ENCODE measurements at places on chromosomes 11 and 22.

DNA sequence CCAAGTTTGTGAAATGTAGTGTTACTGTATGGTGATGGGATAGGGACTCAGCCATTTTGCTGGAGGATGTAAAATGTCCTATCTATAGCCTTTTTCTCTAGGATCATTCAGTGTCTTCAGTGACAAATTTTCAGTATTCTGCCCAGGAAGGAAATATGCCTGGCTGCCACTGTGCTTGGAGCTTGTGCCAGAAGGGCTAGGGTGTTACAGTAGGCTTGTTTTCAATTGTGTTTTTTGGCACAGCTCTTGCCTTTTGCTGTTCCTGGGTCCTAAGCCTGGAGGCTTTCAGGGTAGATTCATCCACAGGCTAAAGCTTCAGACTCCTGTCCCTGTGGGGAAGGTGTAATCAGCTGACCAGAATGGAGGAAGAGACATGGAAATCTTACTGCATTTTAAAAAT is 22.0 kb upstream of the PHOX2A start:
- no peak for DNase-seq

- no peak for DNase-seq
Measured at GRCh38 chr22:26476705-26477340, 6.8 kb downstream of the HPS4 start.

DNA sequence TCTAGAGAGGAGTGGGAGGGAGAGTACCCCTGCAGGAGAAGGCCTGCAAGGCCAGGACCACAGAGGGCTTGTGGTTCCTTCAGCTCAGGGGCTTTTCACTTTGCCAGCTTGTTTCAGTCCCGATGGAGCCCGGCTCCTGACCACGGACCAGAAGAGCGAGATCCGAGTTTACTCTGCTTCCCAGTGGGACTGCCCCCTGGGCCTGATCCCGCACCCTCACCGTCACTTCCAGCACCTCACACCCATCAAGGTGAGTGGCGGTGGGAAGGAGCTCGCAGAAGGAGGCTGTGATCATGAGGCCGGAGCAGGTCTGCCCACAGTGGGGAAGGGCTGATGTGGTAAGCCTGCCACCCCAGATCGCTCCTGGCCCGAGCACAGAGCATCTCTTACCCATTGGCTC is 13.5 kb downstream of the ACP2 start:
- DNase-seq, result no peak

GRCh38 chr11:92455210-92455790 is 230.7 kb downstream of the FAT3 start:
- no peak for DNase-seq

DNA sequence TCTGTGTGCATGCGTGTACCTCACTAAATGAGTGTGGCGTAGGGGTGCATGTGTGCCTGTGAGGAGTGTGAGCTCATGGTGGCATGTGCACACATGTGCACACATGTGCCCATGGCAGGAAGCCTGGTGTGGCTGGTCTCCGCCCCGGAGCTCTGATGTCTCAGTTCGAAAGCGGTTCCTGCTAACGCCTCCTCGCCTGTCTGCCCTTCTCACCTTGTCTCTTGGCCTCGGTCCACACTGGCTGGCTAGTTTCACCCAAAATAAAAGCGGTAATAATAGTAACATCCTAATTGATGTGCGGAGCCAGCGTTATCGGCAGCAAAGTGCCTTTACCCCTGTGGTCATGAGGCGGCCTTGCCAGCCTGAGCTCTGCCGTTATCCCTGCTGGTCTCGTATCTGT is 1190.4 kb downstream of the BRD1 start:
- DNase-seq, result no peak

- no peak for DNase-seq
Measured at GRCh38 chr11:47340980-47341775, 11.3 kb downstream of the MYBPC3 start.

DNA sequence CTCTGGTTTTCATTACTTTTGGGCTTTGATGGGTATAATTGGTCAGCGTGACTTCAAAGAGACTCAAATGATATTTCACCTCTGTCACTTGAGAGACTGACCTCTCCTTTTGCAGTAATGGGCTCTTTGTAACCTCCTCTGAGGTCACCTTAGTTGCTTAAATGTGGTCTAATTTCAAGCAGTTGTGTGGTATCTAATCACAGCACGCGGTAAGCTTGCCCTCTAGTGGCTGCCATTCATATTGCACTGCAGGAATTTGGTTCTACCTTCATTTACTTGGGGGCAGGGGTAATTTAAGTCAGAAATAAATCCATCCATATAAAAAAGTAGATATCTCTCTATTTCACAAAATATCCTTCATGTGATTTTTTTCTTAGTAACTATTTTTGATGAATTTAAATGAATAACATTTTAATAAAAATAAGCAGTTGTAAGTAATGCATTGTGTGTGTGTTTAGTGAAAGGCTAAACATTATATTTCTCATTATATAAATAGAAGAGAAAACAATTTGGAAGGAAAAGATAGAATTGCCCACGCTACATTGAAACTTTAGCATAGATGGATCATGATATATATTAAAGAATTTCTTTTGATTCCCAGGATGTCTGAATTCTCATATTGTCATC is 55.0 kb upstream of the ANO3 start:
- DNase-seq, result no peak

DNA sequence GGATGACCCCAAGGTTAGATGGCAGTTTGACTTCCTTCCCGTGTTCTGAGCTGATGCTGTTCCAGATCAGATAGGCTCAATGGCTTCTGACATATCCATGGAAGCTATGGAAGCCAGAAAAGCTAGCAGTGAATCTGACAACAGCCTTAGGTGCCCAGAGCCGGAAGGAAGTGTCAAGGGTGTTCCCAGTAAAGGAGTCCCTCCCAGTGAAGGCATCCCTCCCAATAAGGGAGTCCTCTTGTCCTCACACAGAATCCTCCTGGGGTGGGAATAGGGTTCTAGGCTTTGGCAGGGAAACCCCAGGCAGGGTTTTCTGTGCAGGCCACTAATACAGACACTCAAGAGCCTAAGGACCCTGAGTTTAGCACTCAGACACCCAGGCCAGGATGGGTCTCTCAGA is 47.0 kb upstream of the ISX start:
- no peak for DNase-seq

- no peak for DNase-seq
Measured at GRCh38 chr22:45316796-45317526, 7.2 kb downstream of the FAM118A start.

GRCh38 chr22:44057401-44057987 is 33.4 kb downstream of the PARVB start:
- DNase-seq, result no peak

DNA sequence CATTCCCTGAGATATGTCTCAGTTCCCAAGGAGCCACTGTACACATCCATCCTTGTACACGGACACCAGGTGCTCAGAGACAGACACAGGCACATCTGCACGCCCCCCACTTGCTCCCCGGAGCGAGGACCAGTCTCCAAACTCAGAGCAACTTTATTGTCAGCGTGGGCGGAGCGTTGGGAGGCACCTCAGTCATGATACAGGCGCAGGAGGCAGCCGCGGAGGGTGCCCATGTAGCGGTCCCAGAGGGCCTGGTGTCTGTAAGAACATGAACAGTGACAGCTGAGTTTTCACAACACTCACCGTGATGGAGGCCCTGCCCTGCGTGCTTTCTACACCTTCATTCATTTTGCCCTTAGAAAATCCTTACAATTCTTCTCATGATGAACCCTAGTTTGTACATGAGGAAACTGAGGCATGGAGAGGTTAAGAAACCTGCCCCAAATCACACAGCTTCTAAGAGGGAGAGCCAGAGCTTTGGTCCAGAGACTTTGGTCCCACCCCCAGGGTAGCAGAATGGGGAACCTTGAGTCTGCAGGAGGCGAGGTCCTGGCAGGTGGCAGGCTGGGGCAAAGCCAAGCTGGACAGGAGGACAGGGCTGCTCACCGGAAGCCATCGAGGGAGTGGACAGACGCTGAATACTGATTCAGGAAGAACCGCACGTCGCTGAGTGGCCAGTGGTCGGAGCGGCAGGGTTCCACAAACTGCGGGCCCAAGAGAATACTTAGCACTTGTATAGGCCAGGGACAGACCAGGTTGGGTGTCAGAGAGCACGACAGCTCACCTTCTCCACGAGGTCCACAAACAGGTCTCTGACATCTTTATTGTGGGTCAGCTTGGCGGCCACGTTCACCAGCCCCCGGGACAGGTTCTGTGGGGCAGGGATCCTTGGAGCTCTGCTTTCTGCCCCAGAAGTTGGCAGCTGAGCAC is 4.2 kb downstream of the FIBP start:
- DNase-seq, result no peak

DNA sequence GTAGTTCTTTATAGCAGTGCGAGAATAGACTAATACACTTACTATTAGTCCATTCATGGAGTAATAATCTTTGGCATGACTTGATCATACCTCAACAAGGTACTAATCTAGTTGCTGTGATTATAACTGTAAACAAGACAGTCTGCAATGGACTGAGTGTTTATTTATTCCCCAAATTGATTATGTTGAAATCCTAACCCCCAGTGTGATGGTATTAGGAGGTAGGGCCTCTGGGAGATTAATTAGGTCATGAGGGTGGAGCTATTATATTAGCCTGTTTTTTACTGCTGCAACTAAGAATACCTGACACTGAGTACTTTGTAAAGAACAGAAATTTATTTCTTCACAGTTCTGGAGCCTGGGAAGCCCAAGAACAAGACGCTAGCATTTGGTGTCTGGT is 30.9 kb upstream of the CSNK2A3 start:
- no peak for DNase-seq

- no peak for DNase-seq
Measured at GRCh38 chr11:24521601-24522000, 24.7 kb downstream of the LUZP2 start.

DNA sequence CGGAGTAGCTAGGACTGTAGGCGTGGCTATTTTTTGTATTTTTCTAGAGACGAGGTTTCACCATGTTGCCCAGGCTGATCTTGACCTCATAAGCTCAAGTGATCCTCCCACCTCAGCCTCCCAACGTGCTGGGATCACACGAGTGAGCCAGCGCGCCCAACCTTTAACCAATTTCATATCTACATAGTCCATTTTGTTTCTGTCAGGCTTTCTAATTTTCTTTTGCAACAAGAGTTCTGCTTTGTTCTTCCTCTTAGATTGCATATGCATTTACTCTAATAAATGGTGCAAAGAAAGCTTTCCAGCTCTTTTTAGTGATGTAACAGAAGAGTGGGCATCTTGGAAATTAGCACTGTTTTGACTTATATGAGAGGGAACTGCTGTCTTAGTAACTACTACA is 13.3 kb downstream of the RTN3 start:
- no peak for DNase-seq

GRCh38 chr11:285894-286220 is 3.1 kb upstream of the PGGHG start:
- no peak for DNase-seq

DNA sequence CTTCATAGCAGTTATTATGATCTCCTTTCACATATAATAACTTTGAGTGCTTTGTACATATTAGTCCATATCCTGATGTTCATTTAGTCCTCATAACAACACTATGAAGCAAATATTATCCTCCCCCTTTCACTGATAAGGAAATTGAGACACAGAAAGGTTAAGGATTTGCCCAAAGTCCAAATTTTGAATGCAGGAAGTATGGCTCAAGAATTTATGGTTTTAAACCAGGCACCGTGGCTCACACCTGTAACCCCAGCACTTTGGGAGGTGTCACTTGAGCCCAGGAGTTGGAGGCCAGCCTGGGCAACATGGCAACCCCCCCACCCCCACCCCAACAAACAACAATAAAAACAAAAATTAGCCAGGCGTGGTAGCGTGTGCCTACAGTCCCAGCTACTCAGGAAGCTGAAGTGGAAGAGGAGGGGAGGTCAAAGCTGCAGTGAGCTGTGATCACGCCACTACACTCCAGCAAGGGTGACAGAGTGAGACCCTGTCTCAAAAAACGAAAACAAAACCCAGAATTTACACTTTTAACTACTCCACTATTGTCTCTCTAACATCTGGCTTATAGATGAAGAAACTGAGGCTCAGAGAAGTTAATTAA is 8.6 kb downstream of the CCDC34 start:
- DNase-seq, result no peak

- no peak for DNase-seq
Measured at GRCh38 chr11:112440518-112440917, 179.9 kb upstream of the PLET1 start.

DNA sequence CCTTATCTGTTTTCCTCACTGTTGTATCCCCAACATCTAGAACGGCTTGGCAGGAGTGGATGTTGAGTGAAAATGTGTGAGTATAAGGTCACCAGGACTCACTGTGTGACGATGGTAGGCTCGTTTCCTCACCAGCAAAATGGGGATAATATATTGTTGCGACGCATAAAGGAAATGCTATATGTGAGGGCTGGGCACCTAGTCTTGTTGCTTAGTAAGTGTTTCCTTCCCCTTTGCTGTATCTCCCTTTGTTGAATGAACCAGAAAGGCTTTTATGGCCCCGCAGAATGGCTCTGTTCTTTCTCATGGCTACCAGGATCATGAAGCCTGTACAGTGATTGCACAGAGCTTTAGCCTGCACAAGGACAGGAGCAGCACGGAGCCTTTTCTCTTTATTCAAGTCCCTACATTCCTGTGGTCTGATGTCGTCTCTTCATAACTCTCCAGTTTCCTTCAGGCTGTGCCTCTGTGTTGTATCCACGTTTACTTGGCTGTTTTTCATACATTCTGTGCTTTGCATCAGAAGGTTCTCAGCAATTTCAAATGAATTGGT is 5.4 kb downstream of the TNRC6B start:
- DNase-seq, result no peak

DNA sequence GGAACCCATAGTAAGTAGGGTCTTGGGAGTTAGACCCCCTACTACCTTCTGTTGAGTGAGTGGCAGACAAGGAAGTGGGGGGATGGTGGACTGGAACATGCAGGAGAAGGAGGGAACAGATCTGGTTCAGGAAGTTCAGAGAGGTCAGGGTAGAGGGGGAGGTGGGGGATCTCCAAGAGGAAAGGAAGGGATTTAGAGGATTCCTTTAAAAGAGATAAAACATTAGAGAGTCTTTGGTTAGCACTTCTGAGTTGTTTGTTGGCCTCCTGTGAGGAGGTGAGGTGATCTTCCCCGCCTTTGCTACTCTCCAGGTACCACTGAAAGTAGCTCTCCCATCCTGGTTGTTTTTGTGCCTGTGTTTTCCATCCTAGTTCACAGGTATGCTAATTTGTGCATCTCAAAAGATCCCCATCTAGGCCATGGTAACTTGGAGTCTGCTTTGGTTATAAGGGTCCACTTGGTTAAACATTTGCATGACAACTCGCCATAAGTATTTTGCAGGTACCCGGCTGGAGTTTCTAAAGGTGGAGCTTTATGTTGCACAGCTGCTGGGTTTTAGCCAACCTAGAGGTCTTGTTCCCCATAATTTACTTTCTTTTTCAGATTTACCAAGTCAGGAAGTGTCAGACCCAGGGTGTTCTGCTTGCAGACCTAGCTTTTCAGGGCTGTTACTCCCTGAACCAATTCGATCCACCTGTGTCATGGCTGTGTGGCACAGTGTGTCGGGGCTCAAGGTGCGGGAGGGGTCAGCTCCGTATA is 79.3 kb upstream of the SORL1 start:
- no peak for DNase-seq

DNA sequence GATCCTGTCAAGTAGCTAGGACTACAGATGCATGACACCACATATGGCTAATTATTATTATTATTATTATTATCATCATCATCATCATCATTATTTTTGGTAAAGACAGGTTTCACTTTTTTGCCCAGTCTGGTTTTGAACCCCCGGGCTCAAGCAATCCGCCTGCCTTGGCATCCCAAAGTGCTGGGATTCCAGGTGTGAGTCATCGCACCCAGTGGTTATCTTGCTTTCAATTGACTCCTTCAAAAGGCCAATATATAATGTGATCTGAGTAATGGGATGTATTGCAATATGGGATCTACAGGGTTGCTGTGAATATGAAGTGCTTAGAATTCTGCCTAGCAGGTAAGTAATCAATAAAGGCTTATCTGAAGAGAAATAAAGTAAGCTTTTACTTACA is 221.2 kb downstream of the SBF2 start:
- no peak for DNase-seq
